ENCODE measurements at places on chromosomes 12 and 14.

DNA sequence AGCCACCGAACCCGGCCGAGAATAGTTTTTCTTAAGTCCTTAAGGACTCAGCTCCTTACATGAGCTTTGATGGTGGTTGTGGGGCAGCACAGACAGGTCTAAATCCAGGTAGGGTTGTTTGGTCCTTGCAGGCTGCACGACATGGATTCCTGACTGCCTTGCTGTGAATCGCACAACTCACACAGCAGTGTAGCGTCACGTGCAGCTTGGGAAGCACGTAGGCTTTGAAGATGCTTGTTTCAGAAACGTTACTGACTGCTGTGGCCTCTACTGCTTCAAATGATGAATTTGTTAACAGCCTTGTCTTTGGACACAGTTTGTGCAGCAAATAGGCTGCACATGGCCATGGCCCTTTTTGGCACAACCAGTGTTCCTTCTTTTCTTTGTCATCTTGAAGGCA, 29.9 kb downstream of the ZBTB42 start:
- DNase-seq, result no peak

- no peak for DNase-seq
Measured at GRCh38 chr12:119687406-119687805, 19.5 kb downstream of the PRKAB1 start.

GRCh38 chr12:127655691-127656090, 611.3 kb upstream of the TMEM132C start:
- no peak for DNase-seq

GRCh38 chr12:11652351-11653040, 3.0 kb downstream of the ETV6 start:
- no peak for DNase-seq

DNA sequence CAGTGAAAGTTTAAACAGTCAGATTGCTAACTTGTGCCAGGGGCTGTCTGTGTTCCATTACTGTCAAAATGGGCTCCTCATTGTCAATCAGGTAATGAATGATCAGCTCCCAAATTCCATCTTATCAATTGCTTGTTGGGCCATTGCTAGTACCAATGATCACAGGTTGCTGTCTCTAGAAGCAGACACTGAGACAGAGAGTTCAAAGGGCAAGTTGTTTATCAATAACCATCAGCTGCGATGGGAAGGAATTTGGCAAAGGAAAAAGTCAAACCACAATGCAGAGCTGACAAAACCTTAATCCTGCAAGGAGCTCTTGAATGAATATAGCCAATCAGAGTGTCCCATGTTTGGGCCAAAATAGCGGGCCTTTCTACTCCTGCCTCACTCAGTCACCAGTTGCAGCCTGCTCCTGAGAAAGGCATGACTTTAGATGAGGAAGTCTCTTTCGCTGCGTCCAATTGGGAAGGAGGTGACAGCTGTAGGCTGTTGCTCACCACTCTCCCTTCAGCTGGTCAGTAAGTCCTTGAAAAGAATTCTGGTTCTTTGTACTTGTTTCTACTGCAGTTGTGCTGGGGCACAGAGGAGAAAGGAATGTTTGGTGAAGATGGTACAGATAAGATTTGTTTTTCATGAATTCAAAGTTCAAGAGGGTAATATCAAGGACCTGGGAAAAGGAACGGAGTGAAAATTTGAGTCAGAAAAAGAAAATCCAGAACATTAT, 179.2 kb upstream of the PDE3A start:
- no peak for DNase-seq

DNA sequence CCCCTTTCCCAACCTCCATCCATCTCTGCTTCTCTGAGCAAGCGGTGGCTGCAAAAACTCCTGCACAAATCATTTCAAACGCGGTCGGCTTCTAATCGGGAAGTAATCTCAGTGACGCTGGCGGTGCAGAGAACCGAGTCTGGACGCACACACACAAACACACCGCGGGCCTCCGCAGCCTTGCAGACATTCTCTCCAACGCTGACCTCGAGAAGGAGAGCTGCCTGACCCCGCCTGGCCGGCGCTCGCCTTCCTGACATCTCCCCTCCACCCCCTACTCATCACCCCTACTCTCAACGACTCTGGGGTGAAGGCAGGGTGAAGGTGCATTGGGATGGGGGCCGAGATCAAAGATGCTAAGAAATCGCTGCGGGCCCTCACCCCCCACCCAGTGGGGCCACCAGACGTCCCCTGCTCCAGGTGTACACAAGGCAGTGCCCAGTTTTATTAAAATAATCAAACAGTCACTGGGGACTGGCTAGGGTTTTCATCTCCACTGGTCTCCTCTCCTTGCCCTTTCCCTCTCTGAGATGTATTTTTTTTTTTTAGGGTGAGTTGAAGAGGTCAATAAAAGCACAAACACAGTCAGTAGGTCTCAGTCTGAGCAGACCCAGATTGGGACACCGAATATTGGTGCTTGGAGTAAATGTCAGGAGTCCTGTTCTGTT, 506 bp upstream of the TBX5 start:
- no peak for DNase-seq

GRCh38 chr14:67816326-67817002, at the start of gene ZFYVE26:
Gene ZFYVE26, minus strand, starts transcription at chr14:67816590. Its CDS starts 627 bp downstream, at chr14:67815963.
- DNase-seq, result peak; percentile 58

- no peak for DNase-seq
Measured at GRCh38 chr14:36664322-36665193, 2.9 kb downstream of the PAX9 start.

- DNase-seq, result no peak
Measured at GRCh38 chr14:88695870-88696269, 96.9 kb downstream of the EML5 start.

DNA sequence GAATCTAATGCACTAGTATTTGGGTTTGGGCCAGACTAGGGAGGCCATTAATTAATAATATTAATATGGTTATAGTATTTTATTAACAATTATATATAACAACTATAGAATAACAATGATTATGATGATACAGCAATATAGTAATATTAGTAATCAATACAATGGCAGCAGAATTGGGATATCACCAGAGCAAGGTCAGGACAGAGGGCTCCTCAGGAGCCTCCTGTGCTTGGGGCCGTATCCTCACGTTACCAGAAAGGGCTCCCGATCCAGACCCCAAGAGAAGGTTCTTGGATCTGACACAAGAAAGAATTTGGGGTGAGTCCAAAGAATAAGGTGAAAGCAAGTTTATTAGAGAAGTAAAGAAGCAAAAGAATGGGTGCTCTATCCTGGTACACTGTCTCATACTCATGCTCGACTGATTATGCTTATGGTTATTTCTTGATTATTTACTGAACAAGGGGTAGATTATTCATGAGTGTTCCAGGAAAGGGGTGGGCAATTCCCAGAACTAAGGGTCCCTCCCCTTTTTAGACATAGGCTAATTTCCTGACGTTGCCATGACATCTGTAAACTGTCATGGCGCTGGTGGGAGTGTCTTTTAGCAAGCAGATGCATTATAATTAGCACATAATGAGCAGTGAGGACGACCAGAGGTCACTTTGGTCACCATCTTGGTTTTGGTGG, 61.6 kb downstream of the RIN3 start:
- DNase-seq, result no peak

GRCh38 chr14:51978681-51979085, 10.7 kb upstream of the RTRAF start:
- DNase-seq, result no peak

DNA sequence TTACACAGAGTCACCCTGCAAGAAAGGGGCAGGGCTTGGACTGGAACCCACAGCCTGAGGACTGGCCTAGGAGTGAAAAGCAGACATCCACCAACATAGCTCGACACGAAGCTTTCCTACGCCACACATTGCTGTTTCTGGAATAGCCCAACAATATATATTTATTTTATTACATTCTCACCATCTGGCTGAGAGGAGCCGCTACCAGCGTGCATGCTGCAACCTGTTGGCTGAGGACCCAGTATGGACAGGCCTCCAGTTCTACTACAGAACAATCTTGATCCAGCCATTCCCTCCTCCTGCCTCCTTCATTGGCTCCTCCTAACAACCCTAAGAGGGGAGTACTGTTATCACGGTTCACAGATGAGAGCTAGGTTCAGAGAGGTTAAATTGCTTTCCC, 35.6 kb upstream of the TBX5 start:
- no peak for DNase-seq

GRCh38 chr12:63904653-63905052, 60.2 kb downstream of the SRGAP1 start:
- no peak for DNase-seq

DNA sequence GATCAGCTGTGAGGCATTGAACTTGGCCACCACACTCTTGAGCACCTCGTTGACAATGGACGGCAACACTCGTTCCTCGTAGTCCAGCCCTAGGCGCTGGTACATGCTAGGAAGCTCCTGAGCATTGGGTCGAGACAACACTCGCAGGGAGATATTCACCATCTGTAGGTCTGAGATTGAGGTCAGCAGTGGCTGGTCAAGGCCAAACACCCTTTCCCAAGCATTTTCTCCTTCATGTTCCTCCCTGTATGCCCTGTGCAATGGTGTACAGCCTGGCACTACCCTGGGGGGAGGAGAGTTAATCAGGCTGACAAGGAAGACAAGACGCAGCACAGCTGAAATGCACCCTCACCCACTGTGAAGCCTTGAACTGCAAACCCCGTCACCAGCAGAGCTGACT, 2.0 kb downstream of the PHB2 start:
- no peak for DNase-seq

- no peak for DNase-seq
Measured at GRCh38 chr12:86662464-86662863, 406.3 kb upstream of the MGAT4C start.

DNA sequence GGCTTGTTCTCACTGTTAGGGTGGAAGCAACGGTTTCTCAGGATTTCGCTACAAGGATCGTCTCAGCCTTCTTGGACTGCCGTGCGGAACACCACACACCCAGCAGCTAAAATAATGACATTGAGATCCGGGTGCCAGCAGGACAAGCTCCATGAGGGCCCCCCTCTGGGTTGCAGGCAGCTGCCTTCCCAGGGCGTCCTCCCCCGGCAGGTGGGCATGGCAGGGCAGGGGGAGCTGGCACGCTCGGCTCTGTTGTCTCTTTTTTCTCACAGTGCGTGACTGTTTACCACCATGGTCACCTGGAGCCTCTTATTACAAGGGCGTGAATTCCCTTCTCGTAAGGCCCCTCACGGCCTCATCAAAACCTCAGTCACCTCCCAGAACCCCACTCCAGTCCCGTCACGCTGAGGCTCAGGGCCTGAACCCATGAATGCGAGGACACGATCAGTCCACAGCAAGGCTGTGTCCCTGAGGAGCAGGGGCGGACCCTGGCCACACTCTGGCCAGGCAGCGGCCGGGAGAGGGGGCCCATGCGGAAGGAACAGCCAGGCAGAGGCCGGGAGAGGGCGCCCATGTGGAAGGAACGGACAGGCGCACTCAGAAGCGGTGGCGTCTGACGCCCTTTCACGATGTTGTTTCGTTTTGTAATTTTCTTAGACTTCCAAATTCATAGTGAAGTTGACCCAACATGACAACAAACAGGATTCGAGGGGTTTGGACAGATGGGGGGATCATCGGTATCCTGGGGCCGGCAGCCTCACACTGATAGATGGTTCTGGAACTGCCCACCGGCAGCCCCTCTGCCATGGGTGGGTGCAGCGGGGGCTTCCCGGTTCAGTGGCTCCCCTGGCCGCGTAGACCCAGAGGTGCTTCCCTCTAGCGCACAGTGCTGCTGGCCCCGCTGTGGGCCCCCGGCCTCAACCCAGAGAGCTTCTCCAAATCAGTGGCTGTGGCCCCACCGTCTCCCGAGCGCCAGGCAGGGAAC, 10.0 kb downstream of the LRCOL1 start:
- DNase-seq, result peak; percentile 65

- no peak for DNase-seq
Measured at GRCh38 chr12:45356822-45357538, 141.1 kb downstream of the ANO6 start.

DNA sequence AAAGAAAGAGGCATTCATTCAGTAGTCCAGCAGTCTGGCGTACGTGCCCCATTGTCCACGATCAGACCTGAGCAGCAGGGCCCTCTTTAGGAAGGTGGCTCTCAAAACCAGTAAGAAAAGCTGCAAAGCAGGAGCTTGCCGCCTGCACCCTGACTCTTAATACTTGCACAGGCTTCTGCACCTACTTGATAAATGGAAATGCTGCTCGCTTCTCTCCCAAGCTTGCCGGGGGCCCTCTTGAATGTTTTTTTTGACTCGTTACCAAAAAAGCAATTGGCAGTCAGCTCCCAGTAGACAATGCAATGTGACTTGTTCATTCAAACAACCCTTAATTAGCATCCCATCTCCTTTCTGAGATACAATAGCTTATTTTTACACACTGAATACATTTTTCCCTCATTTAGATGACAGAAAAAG, 27.2 kb upstream of the PTPRB start:
- no peak for DNase-seq

GRCh38 chr14:33776871-33777270, 174.0 kb downstream of the EGLN3 start:
- DNase-seq, result no peak

- DNase-seq, result no peak
Measured at GRCh38 chr12:121955258-121956237, 37.2 kb downstream of the CFAP251 start.

- no peak for DNase-seq
Measured at GRCh38 chr14:95287176-95287754, 32.4 kb downstream of the CLMN start.

DNA sequence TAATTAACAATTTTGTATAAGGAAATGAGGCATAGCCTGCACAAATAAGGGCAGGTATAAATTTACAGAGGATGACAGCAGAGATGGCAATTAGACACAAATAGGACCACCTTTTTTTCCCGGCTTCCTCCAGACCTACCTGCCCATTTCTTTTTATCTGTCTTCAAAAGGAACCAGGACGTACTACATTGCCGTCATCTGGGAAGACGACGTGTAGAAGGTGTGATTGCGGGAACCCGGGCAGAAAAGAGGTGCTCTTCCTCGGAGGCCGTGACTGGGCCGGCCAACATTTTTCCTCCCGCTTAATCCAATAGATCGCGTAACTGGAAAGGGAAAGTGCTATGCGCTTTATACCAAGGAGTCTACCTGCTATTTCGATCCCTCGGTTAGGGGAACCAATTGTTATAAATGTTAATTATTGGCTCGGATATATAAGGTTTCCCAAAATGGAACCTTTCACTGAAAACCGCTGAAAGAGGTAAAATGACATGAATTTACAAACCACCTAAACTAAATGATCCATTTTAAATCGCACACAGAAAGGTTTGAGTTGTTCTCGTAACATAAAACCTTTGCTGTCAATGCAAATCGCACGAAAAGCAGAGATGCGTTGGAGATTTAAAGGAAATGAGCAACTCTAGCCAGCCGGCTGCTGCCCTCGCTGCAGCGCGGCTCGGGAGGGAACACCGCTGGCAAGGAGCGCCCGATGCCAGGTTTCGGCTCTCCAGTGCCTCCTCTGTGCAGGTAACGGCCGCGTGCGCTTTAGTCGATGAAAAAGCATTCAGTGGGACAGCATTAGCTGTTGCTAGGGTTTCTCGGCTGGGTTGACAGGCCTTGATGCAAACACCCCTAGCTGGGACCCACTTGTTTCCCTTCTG, 2.8 kb upstream of the SIX1 start:
- DNase-seq, result no peak

DNA sequence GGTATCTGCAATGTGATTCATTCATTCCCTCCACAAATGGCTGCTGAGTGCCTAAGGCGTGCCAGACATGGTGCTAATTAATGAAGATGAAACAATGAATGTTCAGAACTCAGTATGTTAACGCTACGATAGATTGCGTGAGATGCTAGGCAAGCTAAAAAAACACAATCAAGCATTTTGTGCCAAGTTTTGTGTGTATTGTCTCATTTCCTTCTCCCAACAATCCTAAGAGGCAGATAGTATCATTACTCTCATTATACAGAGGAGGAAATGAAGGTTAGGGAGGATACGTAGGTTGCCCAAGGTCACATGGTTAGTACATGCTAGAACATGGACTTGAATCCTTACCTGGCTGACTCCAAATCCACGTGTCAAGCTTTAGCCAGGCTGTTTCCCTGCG, 264.4 kb downstream of the EFCAB11 start:
- no peak for DNase-seq

- no peak for DNase-seq
Measured at GRCh38 chr14:65290830-65291229, 121.7 kb upstream of the FUT8 start.
